Muscle of back (tissue), 13 donors: ENCODE measurements at places on chromosomes 13 and 19. TPM values are rescaled to one million over a fixed set of nuclear protein-coding genes. Genes with fewer than 3 reads are reported as not detected.

Gene KIRREL2
- 0.24 TPM for polyA plus RNA-seq

Gene IFNL1
- not detected for polyA plus RNA-seq

Gene EDDM13
- 2.7 TPM for polyA plus RNA-seq

Gene NPAS1
- polyA plus RNA-seq, result 2.8 TPM

Gene RGS9BP
- polyA plus RNA-seq, result 0.16 TPM

Gene ASF1B
- polyA plus RNA-seq, result 15.5 TPM

Gene PSPN
- polyA plus RNA-seq, result 0.97 TPM

Gene GNG7
- 3.6 TPM for polyA plus RNA-seq

Gene THSD8
- 3.5 TPM for polyA plus RNA-seq

Gene OR7A5
- polyA plus RNA-seq, result not detected

Gene PGLYRP1
- 1.5 TPM for polyA plus RNA-seq

Gene IGFL1
- not detected for polyA plus RNA-seq

Gene LYPD3
- polyA plus RNA-seq, result 0.41 TPM

Gene RHPN2
- 1.5 TPM for polyA plus RNA-seq

Gene WDR62
- polyA plus RNA-seq, result 2.5 TPM

Gene CNN1
- 115 TPM for polyA plus RNA-seq

Gene MISP3
- polyA plus RNA-seq, result 0.50 TPM

Gene NLRP12
- polyA plus RNA-seq, result 0.32 TPM

Gene CEACAM20
- polyA plus RNA-seq, result not detected

Gene SBK2
- polyA plus RNA-seq, result 6.8 TPM

Gene CHST8
- polyA plus RNA-seq, result 0.40 TPM

Gene RPL18A
- 2,135 TPM for polyA plus RNA-seq

Gene CDX2
- not detected for polyA plus RNA-seq

Gene CYP2S1
- polyA plus RNA-seq, result 0.31 TPM

Gene CPAMD8
- 3.3 TPM for polyA plus RNA-seq

Gene LONP1
- 47.2 TPM for polyA plus RNA-seq

Gene ATP11A
- polyA plus RNA-seq, result 21.7 TPM

Gene ZNF98
- polyA plus RNA-seq, result 2.8 TPM

Gene FPR1
- 2.6 TPM for polyA plus RNA-seq

Gene ADGRE3
- polyA plus RNA-seq, result not detected

Gene PIK3R2
- polyA plus RNA-seq, result 48.6 TPM

Gene CD37
- 24.7 TPM for polyA plus RNA-seq

Gene DOHH
- 3.8 TPM for polyA plus RNA-seq

Gene SLITRK6
- 8.1 TPM for polyA plus RNA-seq

Gene FFAR3
- 0.22 TPM for polyA plus RNA-seq

Gene ZNF714
- polyA plus RNA-seq, result 4.9 TPM

Gene KDM4B
- polyA plus RNA-seq, result 20.2 TPM

Gene ZNF383
- 9.3 TPM for polyA plus RNA-seq

Gene RFPL4A
- polyA plus RNA-seq, result not detected

Gene RNF17
- polyA plus RNA-seq, result 0.30 TPM

Gene OVOL3
- polyA plus RNA-seq, result not detected
